ENCODE measurements at places on chromosomes 7 and 10.

GRCh38 chr7:13757841-13758240 is 231.6 kb downstream of the ETV1 start:
- H3K27me3 ChIP-seq = no peaks in the 10 kb centered on the region
- no peak overlapping the region for H3K4me3 ChIP-seq
- H3K36me3 ChIP-seq = no peaks in the 10 kb centered on the region
- DNase-seq = no peak
- no peak overlapping the region for H3K27ac ChIP-seq
- peaks cover 6% of the 10 kb centered on the region for H3K4me1 ChIP-seq

DNA sequence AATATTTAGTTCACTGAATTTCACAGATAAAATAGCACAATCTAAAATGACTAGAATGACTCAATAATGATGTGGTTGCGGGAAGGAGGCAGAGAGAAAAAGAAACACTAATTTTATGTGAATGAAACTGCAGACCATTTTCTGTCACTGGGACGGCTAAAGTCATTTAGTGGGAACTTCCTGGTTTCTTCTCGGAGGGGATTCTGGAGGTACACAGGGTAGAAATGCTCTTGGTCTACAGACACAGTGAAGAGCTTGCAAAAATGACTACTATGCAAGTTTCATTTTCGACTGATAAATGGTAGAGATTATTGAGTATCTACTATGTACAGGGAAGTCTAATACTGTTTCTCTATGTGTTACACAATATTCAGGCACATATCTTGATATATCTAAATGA is 63.5 kb upstream of the LRRN3 start:
- DNase-seq = no peak
- H3K36me3 ChIP-seq = no peaks in the 10 kb centered on the region
- no peaks in the 10 kb centered on the region for H3K27me3 ChIP-seq
- no peak overlapping the region for H3K4me3 ChIP-seq

DNA sequence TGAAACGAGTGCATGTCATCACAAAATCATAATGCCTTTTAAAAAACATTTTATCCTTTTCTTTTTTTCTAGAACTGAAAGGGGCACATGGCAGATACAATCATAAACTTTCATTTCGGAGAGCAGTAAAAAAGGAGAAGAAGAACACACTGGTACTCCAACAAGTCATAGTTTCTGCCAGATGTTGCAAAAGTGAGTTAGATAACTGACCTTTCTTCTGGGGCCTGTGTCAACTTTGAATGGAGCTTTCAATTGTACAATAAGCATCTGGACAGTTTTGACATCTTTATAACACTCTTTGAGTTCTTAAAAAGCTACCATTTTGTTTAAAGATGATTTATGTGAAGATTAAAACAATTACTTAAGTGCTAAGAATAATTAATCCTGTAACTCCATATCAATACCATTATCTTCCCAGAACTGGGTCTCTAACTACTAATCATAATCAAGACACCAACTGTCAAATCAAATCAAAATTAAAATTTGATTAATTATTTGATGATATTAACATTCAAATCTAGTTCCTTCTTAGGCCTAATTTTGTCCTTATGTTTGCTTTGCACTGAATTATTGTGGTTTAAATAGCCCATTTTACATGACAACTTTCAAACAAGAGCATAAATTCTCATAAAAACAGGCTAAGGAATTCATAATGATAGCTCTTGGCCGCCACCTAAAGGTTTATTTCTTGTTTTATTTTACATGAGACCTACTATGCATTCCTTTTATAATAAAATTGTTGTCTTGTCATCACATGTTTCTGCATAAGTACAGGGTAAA is 19.5 kb upstream of the ITGB8 start:
- no peaks in the 10 kb centered on the region for H3K36me3 ChIP-seq
- H3K4me1 ChIP-seq = peaks cover 32% of the 10 kb centered on the region

GRCh38 chr7:5422396-5423305 is 983 bp downstream of the TNRC18 start:
- H3K36me3 ChIP-seq = peaks cover 9% of the 10 kb centered on the region
- peak; percentile 46 for DNase-seq
- peak overlapping the region; percentile 93 for H3K4me3 ChIP-seq
- H3K27me3 ChIP-seq = no peaks in the 10 kb centered on the region

DNA sequence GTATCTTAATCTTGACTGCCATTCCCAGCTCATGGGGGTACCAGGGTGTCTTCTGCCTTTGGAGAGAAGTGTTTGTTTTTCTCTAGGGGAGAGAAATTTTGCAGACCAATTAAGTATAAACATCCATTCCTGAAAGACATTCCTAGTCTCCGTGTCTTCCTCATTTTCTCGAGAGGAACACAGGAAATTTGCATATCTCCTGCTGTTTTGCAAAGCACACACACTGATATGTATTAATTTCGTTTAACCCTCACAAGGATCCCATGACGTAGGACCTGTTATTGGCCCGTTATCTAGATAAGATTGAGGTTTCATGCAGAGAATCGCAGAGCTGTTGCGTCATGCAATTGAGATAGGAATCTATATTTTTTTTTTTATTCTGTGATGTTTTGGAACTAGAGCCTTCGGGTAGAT is 944 bp downstream of the RHBDD2 start:
- peak overlapping the region; percentile 29 for H3K27ac ChIP-seq
- peaks cover 9% of the 10 kb centered on the region for H3K27me3 ChIP-seq
- peaks cover 52% of the 10 kb centered on the region for H3K4me1 ChIP-seq
- peak overlapping the region; percentile 99 for H3K4me3 ChIP-seq
- H3K36me3 ChIP-seq = peaks cover 26% of the 10 kb centered on the region

DNA sequence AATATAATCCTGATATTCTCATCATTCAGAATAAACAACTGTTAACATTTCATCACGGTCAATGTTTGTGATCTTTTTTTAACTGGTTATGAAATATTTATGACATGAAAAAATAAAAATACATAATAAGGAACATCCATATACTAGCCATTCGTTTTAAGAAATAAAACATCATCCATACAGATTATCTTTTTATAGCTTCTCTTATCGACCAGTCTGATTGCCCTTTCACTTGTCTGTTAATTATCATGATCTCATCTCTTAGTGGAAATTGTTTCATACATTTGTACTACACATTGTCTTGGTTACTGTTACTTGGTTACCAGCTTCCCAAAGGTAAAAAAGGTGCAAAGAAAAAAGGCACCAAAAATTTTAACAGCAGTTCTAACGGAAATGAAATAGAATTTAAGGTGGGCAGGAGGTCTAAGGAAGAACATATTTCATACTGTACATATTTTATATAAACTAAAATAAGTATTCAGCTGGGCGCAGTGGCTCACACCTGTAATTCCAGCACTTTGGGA is 8.4 kb downstream of the ARHGAP21 start:
- no peaks in the 10 kb centered on the region for H3K27me3 ChIP-seq
- no peak for DNase-seq
- peaks cover 14% of the 10 kb centered on the region for H3K36me3 ChIP-seq
- H3K4me1 ChIP-seq = no peaks in the 10 kb centered on the region
- H3K27ac ChIP-seq = no peak overlapping the region
- no peak overlapping the region for H3K4me3 ChIP-seq
